Activated B cell treated with CpG ODN at 0.5 μM for 24 hours (primary cell): ENCODE measurements at places on chromosomes 4 and X.

GRCh38 chr4:47315346-47315745 is 148.2 kb downstream of the COMMD8 start:
- no peak for DNase-seq

DNA sequence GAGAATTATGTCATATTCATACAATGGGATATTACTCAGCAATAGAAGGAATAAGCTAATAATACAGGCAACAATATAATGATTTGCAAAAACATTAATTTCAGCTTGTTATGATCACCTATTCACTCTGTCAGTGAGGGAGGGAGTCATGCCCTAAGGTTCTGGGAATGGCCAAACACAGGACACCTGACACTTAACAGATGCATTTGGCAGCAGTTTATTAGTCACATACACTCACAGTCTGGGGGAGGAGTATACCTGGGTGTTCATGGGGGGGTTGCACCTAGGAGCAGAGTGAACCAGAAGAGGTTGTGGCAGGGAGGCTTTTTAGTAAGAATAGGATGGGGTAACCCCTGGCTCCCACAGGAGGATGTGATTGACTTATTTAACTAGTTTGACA is 38.3 kb downstream of the SERPINA7 start:
- DNase-seq = no peak

- no peak for DNase-seq
These were observed 108.4 kb downstream of the LINC00632 start for GRCh38 chrX:140817943-140818342.

- DNase-seq = no peak
These were observed 195.8 kb downstream of the CLCN4 start for GRCh38 chrX:10352536-10352935.

GRCh38 chrX:120029354-120029753 is 48.1 kb downstream of the RHOXF2B start:
- no peak for DNase-seq

GRCh38 chr4:26208237-26208994 is 112.4 kb upstream of the RBPJ start:
- no peak for DNase-seq

- DNase-seq = no peak
These were observed 323.2 kb upstream of the INTU start for GRCh38 chr4:127309369-127310102.
